CD8-positive, alpha-beta memory T cell (primary cell): ENCODE measurements at places on chromosomes 1 and 21. TPM values are rescaled to one million over a fixed set of nuclear protein-coding genes. Genes with fewer than 3 reads are reported as not detected.

- DNase-seq = no peak
Observed at GRCh38 chr21:38136201-38136600, 120.6 kb upstream of the KCNJ15 start.

- DNase-seq = no peak
Observed at GRCh38 chr1:216804111-216804510, 80.9 kb upstream of the ESRRG start.

DNA sequence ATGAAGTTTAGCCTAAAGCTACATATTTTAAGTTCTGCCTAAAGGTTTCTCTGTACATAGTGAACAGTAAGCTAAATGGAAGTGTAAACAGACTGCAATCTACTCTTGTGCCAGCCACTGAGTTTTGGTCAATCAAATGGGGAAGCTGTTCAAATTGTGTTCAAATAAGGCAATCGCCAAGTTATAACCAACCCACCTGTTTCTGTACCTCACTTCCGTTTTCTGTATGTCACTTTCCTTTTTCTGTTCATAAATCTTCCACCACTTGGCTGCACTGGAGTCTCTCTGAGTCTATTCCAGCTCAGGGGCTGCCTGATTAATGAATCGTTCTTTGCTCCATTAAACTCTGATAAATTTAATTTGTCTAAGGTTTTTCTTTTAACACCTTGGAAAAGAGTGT lies 10.8 kb upstream of the THEM4 start:
- no peak for DNase-seq

DNA sequence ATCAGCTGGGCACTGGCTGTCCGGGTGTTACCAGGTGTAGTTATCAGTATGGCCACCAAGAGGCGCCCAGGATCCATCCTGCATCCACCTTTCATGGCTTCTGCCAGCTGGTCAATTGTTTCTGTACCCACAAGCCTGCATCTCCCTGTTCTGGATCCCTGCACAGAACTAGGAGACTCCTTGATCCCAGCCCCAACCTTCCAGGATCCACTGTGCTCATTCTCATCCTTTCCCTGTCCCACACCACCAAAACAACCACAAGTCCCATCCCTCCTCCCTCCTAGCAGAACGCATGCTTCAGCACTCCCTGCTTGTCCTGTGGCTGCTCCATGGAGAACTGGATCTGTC lies 27.2 kb upstream of the FOXE3 start:
- DNase-seq = no peak

DNA sequence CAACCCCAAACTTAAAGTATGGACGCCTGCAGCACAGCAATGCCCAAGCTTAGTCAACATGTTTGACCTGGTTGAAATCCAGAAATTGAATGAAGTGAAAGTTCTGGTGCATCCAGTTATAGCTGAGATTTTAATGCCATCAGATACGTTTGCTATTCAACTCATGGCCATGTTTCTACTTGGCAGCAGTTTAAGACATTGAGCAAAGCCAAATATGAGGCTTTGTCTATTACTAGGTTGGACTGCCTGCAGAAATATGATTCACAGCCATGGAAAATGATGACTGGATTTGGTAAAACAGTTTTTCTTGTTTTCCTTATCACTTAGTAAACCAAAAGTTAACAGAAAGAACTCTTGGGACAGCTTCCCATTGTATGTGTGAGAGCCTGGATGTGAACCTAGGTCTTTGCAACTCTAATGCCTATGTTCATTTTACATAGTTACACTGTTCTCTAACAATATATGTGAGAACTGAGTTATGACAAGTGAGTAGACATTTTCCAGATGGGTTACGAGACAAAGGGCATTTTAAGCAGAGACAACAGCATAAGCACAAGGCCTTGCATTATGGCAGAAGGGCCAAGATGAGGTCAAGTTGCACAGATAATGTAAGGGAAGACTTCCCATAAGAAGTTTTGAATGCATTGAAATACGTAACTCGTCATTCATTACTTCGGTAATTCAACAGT lies 32.4 kb upstream of the MYSM1 start:
- no peak for DNase-seq

DNA sequence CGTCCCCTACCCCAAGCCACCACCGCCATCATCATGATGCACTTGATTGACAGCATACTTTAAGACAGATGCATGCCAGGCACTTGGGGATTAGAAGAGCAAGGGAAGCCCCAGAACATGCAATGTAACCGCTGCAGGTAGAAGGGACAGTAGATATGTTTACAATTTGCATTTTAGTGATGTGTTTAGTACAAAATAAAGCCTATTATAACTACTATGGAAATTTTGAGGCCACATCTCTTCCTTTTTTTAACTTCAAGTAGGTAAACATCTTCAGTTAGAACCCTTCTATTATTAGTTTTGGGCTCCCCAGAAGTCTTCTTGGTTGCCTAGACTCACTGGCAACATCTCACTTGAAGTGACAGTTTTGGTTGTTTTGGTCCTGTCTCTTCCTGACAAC lies 25.3 kb downstream of the CR1L start:
- no peak for DNase-seq

GRCh38 chr1:108071601-108072000 lies 106.6 kb upstream of the VAV3 start:
- DNase-seq = no peak

- DNase-seq = no peak
Observed at GRCh38 chr1:169746550-169746949, 12.7 kb upstream of the SELE start.

GRCh38 chr1:29698033-29698432 lies 461.7 kb downstream of the PTPRU start:
- DNase-seq = no peak

- no peak for DNase-seq
Observed at GRCh38 chr1:10687782-10688408, 108.6 kb downstream of the CASZ1 start.

GRCh38 chr1:64841330-64842065 lies 96.6 kb downstream of the RAVER2 start:
- DNase-seq = no peak

DNA sequence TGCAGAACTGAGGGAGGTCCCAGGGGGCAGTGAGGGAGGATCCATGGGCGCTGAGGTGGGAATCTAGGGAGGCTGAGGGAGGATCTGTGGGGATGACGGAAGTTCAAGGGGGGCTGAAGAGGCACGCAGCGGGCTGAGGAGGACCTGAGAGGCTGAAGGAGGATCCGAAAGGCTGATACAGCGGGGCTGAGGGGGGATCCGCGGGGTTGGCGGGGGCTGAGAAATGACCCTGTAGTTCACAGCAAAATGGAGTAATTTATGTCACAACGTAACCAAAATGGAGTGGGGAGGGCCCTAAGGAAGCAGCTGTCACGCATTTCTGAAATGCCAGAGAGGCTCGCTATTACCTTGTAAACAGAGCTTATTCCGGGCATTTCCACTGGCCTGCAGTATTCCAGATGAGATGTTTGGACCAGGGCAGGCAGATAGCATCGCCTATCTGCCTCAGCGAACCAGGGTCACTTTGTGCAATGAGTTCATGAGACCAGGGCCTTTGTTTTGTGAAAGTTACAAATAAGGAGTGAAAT lies 926 bp upstream of the MRPL55 start:
- no peak for DNase-seq

GRCh38 chr1:151916726-151917370 lies 7.5 kb upstream of the THEM4 start:
- no peak for DNase-seq

CFHR4 gene
- total RNA-seq = not detected

PRMT6 gene
- total RNA-seq = 24.1 TPM

PWP2 gene
- 10.4 TPM for total RNA-seq

AMPD1 gene
- not detected for total RNA-seq

UBIAD1 gene
- total RNA-seq = 35.7 TPM
